Skin of body (tissue), 3 donors: ENCODE measurements at places on chromosomes 16 and 17.

GRCh38 chr17:48679385-48680096 lies 42.8 kb downstream of the PRAC1 start:
- DNase-seq = no peak

DNA sequence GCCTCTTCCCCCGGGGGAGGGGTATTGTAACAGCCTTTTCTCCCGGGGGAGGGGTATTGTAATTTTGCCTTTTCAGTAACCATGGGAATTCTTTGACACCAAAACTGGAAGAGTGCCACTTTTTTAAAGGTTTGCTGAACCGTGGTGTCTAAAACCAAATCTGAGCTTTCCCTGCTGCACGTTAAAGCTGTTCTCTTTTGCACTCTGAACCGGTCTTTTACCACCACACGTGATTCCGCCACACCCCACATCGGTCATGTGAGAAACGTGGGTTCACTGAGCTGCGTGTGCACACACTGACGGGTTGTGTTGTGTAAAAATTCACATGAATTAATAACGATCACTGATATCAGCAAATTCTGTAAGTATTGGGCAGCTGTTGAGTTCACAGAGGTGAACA lies 9.2 kb upstream of the ACSF3 start:
- DNase-seq = no peak

DNA sequence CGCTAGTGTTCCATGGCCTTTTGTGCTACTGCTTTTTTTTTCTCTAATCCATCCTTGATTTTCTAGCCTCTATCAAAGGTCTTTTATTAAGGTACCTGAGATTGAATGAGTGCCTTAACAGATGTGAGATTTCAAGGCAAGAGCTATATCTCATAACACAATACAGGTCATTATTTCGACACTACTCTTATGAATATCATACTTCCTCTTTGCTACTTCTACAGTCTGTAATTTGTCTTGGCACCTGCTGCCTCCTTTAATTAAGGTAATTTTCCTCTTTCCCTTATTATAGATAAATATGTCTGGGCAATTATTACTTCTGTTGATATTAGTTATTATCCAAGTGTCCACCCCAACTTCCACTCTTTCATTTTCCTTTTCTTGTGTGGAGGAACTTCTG lies 5.3 kb downstream of the KRT28 start:
- no peak for DNase-seq

DNA sequence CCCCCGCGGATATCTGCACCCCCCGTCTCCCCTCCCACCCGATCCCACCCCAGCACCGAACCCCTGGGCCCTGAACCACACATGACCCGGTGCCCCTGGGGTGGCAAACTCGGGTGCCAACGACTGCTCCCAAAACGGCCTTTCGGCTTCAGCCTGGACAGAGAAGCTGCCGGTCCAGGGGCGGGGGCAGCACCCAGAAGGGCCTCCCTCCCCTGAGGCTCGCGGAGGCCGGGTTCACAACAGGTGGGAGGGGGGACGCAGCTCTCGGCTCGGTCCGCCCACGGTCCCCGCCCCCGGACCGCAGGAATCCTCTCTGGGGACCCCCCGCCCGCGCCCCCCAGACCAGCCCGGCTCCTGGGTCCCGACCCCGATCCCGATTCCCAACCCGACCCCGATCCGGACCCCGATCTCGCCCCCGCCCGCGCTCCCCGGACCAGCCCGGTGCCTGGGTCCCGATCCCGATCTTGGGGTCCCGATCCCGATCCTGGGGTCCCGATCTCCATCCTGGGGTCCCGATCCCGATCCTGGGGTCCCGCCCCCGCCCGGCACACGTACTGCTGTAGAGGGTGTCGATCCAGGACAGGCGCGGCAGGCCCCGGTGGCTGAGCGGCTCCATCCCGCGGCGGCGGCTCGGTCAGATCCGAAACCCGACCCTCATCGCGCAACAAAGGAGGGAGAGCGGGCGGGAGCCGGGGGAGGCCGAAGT lies 516 bp downstream of the ABR start:
- DNase-seq = no peak

- no peak for DNase-seq
Observed at GRCh38 chr17:6140728-6141330, 70.7 kb downstream of the WSCD1 start.

DNA sequence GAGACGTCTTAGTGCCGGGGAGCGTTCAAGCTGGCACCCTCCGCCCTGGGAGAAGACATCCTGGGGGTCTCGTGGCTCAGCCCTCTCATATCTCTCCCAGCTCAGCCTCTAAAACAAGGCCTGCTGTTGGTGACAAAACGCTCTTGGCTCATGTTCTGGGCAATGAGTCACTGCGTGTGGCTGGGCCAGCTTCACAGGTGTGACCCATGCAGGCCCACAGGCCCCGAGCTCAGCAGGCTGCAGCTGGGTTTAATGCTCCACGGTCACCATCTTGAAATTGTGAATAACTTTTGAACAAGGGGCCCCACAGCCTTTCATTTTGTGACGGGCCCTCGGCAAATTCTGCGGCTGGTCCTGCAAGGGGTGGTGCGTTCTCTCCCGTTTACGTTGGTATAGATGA lies 22.4 kb downstream of the GAA start:
- DNase-seq = no peak

DNA sequence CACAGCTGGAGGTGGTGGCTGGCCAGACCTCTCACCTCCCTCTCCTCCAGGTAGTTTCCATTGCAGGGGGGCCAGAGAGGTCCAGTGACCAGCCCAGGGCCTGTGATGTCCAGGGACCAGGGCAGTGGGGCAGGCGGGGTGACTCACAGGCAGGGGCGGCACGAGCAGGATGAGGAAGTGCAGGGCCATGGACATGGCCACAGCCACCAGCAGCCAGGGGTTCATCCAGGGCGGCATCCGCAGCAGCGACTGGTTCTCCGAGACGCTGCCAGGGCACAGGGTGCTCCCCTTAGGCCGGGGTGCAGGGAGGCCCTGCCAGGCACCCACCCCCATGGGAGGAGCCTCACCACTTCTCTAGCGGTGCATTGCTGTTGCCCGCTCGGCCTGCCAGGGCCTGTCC lies 12.9 kb upstream of the P2RX1 start:
- no peak for DNase-seq

- no peak for DNase-seq
Observed at GRCh38 chr17:413016-413350, 60.4 kb upstream of the RPH3AL start.

DNA sequence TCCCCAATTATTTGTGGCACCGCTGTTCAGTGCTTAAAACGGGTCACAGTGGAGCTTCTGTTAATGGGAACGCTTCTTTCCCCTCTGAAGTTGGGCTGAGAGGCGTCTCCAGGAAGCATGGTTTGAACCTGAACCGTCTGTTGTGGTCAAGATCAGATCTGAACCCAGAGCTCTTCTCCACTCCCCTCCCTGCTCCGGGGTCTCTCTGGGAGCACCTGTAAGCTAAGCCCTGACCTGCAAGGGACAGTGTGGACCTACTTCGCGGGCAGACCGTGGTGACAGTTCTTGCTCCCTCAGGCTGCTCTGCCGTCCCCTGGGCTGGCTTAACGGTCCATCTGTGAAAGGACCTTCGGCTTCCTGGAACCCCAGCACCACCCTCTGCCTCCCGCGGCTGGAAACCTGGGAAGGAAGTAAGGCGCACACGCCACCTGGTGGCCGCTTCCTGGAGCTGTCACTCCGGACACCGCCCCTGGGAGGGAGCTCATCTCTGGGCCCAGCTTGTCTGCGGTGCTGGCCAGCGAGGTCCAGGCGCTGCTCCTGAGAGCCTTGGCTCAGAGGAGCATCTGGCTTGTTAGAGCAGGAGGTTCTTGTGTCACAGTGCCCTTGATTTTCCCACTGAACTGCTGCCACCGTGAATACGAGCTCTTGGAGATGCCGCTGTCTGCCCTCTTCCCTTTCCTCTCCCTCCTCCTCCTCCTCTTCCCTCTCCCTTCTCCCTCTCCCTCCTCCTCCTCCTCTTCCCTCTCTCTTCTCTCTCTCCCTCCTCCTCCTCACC lies 518.5 kb upstream of the EEF2KMT start:
- DNase-seq = no peak

DNA sequence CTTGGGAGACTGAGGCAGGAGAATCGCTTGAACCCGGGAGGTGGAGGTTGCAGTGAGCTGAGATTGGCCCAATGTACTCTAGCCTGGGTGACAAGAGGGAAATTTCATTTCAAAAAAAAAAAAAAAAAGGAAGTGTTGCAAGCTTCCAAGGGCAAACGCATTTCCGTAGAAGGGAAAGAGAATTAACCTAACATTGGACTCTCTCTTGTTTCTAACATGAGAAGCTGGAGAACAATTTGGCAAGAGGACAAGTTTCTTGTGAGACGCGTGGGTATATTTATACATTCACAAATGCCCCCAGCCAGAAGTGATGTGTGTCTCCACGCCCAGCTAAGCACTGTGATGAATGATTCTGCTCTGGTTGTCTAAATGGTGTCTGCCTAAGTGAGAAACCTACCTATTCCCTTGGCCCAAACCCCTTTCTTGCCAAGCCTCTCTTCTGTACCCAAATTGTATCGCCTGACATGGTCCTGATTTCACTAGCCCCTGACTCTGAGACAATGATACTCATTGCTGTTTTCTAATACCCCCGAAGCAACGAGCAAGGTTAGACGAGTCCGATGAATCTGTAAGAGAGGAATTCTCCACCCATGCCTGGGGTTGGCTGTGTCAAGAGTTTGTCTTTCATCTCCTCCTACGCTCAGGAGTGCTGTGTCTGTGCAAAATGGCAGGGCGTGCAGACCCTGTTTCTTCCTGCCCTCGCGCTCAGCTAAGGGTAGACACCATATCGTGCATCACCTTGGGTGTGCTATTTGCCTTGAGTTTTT lies 14.2 kb upstream of the ST6GALNAC2 start:
- no peak for DNase-seq

DNA sequence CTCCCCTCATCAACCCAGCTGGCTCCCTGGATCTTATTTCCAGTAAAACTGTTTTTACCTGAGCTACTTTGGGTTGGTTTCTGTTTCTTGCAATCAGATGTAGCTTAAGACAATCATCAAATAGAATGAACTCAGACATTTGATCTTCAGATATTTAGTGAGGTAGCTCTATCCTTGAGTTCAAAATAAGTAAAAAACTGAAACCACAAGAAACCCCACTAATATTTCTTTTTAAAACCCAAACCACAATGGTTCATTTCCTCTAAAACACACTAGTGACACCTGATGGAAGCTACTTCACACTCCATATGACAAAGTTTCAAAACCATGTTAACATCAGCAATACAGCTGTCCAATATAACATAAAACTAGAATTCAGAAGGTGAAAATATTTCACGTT lies 37.8 kb downstream of the CACNG1 start:
- DNase-seq = no peak

GRCh38 chr17:81582749-81583148 lies 30.6 kb upstream of the FAAP100 start:
- DNase-seq = no peak

GRCh38 chr17:48647103-48647962 lies 21.2 kb upstream of the HOXB9 start:
- DNase-seq = no peak

GRCh38 chr16:76474048-76474447 lies 196.8 kb downstream of the CNTNAP4 start:
- DNase-seq = no peak
